ENCODE measurements at places on chromosomes 1 and 21.

- no peak for DNase-seq
These were observed 16.5 kb downstream of the PRRX1 start for GRCh38 chr1:170680428-170680827.

DNA sequence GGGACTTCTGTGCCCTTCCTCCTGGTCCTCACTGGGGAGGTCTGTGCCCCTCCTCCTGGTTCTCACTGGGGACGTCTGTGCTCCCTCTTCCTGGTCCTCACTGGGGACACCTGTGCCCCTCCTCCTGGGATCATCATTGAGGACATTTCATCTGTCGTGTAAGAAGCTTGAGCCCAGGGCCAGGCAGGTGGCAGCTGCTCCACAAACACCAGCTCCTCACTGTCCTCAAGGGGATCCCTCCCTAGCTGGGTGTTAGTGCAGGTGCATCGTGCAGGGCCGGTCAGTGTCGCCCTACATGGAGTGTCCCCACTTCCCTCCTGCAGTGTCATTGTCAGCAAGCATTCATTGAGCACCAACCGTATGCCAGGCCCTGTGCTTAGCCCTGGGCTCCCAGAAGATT lies 312.7 kb downstream of the PTPRU start:
- no peak for DNase-seq

DNA sequence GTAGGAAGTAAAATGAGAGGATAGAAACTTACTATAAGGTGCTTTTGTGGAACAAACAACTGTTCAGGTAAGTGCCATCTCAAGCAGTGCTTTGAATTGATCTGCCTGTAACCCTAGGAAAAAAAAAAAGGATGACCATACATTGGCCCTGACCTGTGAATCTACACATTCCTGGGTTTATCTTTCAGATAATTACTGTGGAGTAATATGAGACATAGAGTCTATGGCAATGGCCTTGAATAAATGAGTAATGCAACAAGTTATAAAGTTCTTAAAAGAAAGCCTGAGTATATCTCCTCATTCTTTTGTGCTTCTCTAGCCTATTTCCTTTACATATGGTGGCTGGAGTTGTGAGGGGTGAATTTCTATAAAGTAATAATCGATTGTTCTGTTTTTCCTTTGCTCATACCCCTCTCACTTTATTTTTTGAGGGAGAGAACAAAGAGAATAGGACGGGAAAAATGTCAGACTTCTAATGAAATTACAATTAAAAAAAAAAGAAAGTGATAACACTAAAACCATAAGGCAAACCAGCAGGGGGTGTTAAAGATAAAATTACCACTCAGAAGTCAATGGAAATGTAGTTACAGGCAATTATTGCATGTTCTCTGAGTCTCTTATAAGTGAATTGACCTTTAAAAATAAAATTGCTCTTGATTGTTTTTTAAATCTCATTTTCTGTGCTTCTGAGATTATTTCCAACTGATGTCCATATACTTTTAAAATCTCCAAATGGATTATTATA lies 12.4 kb upstream of the ATP1A1 start:
- no peak for DNase-seq

- no peak for DNase-seq
These were observed 91.6 kb upstream of the UBE2U start for GRCh38 chr1:64111787-64112186.

DNA sequence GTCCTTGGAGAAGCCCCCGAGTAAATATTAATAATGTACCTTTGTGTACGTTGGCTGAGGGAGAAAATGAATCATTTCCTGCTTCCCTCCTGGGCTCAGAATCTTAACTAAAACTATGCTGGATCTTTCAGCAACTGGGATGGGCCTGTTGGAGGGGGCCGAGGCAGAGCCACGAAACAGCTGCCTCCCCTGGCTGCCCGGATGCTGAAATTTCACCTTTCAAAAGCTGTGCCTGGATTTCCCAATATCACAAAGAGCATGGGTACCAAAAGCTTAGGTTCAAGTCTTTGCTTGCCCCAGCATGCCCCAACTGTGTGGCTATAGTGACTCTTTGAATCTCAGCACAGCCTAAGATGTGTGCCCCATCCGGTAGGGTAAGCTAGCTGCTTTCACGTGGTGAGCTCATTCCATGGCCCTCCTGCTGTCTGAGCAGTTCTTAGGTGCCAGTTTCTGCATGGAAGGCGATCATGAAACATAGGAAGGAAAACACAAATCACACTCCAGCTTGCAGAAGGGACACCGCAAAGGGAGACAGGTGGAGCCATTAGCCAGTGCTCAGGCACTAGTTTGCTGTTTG lies 473.5 kb downstream of the PTPRU start:
- no peak for DNase-seq

- peak; percentile 89 for DNase-seq
These were observed 30.1 kb downstream of the CDKN2C start for GRCh38 chr1:51000160-51000559.

DNA sequence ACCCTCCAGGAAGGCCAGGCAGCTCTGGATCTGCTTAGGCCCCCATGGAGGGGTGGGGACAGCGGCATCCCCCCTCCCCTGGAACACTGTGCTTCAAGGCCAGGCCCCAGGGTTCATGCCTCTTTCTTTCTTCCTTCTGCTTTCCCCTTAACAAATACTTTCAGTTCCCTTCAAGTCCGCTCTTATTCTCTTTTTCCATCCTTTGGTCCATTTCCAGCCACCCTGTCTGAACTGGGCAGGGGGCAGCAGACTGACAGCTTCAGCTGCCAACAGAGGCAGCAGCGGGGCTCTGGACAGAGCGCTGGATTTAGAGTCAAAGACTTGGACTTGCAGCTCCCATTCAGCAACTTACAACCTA lies 1.1 kb upstream of the CD244 start:
- no peak for DNase-seq

DNA sequence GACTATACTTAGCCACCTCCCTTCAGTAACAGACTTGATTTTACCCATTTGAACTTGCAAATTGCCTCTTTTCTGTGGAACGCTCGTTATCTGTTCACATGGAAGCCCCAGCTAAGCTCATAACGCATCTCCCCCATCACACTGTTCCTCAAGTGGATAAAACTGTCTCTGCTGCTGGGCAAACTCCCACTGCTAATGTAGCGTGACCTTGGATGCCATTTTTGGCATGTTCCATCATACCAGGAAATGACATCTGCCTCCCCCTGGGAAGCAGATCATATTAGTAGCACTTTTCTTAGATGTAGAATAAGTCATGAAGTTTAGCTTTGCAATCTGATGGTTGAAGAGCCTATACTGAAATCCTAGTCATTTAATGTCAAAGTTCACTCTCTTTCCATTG lies 528.7 kb upstream of the PLXNA2 start:
- no peak for DNase-seq

GRCh38 chr1:14851760-14852159 lies 253.3 kb downstream of the KAZN start:
- DNase-seq, result no peak

- no peak for DNase-seq
These were observed 19.6 kb upstream of the PDE9A start for GRCh38 chr21:42633858-42634257.

- DNase-seq, result no peak
These were observed 135.3 kb upstream of the KCNK1 start for GRCh38 chr1:233478611-233479010.

DNA sequence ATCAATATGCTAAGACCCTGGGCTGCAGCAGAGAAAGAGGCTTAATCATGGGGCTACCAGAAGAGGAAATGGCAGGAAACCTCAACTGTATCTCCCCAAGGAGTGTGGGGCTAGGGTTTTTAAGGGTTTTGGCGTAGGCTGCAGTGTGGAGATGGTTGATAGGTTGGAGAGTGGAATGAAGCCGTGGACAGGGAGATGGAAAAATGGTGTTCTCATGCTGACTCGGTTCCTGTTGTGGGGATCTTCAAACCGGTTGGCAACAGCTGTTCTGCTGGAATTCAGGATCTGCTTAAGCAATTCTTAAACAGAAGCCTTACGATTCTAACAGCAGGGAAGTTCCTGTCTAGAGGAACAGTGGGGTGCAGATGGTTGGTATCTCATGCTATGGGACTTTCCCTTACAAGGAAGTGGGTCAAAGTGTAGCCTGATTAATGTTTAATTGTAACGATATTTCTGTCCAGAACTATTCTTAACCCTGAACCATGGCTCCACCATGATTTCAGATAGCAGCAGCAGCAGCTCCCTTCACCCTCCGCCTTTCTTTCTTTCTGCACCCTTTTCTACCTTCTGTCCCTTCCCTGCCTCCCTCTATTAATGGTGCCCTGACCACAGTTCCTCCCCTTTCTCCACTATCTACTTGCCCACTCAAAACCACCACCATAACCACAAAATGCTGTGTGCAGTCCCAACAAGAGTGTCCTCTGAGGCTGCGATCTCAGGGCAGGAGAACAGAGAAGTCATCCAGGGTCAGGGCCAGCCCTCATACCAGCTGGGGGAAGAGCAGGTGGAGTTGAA lies 30.8 kb downstream of the RSPH1 start:
- DNase-seq, result no peak

DNA sequence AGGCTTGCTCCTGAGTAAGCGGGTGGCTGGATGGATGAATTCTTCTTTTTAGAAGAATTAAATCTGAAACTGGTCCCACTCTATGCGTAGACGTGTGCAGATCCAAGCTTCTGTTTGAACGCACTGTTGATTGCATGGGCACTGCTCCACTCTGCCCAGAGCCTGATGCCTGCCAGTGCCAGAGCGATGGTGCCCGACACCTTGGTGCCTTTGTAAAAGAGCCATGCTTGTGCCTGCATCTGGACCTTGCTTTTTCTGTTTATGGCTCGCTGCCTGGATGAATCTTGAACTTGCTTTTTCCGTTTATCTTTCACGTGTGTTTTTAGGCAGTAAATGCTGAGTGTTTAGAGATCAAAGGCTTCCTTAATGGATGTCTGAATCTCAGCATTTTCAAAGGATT lies 15.0 kb upstream of the PWP2 start:
- no peak for DNase-seq

DNA sequence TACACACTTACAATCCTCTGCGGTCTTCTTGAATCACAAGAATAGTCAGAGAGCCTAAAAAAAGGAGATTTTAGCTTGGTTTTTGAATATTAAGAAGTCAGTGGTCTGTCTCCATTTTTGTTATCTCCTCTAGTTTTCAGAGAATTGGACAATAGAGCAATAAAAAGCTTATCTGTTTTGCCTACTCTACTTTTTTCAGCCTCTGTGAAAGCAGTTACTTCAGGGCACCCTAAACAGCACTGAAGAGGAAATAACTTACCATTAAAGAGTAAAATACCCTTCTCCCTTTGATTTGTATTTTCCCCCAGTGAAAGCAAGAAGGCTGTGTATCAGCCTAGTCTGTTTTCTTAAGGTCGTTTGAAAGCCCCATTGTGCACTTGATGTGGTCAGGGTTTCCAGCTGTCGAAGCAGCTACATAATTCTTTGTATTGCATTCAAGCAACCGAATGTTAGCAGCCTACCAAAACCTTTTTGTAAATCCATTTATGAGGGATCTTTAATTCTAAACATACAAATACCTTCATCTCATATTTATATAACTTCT lies 1.0 kb downstream of the NTMT2 start:
- DNase-seq, result no peak

All from NCI-H526 (cell line).